ENCODE measurements at places on chromosomes 2 and 18.
A peak's percentile ranks its signal among the peaks of the same experiment; 100 is the strongest.

DNA sequence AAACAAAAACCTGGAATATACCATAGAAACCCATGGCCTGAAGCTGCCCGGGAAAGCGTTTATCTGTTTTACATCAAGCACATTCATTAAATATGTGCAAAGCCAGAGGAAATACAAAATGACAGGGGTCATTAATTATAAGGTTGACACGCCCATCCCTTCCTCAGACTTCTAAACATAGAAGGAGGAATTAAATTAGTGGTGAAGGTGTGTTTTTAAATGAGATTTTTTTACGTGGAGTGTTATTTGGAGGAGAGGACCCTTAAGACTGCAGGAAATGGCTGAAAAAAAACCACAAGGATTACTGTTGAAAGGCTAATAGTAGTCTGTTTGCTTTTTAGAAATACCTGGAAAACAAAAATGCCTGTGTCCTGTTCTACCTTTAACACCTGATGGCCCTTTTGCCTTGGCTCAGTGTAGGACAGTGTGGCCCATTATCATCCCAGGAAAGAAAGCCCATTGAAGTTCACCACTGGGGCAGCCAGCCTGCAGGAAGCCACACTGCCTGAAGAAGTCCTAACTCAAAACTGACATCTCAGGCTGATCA lies 123.2 kb downstream of the EPHA4 start:
- no peak for DNase-seq

- no peak for DNase-seq
Measured at GRCh38 chr2:228408529-228409227, 227.2 kb upstream of the SPHKAP start.

- no peak for DNase-seq
Measured at GRCh38 chr2:69386360-69386759, 667 bp downstream of the GFPT1 start.

DNA sequence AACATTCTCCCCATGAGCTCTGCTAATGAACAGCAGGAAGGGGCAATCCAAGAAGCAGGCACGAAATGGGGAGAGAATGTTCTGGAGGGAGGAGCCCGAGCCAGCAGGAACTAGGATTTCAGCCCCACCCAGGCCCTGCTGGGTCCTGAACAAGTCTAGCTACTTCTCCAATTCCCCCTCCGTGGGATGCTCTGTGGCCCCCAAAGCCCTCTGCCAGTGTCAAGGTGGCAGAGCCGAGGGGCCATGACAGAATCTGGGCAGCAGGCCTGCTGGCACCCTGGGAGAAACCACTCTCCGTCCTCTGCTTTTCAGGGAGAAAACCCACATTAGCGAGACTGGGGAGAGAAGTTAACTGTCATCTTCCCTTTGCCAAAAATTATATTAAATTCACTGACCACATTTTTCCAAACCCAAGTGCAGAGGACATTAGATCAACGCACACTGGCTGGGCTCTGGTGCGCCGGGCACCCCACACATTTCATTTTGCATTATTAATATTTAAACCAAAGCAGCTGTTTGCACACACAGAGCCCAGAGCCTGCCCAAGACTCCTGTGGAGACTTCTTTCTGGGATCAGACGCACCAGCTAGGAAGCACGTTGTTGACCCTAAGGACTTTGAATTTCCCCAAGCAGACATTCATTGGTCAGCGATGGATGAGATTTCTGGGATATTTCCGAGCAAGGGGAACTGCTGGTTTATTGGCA lies 80.2 kb upstream of the PKDCC start:
- peak; percentile 85 for DNase-seq

- no peak for DNase-seq
Measured at GRCh38 chr2:111945444-111946293, 47.3 kb downstream of the MERTK start.

DNA sequence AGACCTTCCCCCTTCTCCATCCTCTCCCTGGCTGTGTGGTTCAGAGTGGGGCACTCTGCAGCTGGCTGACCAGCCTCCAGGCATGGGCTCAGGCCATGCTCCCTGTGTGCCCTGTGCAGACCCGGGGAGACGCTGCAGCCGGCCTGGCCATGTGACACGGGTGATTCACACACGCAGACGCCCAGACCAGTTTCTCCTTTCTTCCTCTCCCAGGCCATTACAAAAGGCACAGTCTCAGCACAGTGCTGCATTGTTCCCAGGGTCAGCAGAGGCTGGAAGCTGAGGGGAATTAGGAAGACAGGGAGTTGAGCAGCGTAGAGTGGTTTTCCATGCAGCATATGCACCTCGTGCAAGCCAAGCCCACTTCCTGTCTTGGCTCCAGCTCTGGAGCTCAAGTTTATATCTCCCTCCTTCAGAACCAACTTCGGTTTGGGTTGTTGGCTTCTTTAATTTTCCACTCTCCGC lies 288.5 kb downstream of the TNS1 start:
- DNase-seq, result peak; percentile 76

GRCh38 chr2:205925373-205926337 lies 160.3 kb downstream of the INO80D start:
- DNase-seq, result peak; percentile 88

DNA sequence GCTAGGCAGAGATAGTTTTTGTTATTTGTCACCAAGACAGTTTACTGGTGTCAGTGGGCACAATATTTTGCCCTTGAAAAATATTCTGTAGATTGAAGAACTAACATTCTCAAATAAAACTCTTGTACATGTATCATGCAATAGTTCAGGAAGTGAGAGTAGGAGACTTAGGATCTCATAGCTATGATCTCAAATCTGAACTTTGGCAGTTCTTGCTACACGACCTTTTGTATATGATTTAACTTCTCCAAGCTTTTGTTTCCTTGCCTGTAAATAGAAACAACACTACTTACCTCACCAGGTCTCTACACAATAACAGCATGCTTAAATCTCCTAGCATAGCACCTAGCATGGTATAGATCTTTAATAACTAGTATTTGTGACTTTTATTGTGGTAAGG lies 219.9 kb downstream of the ICOS start:
- no peak for DNase-seq

- peak; percentile 31 for DNase-seq
Measured at GRCh38 chr2:203789618-203790017, 78.0 kb upstream of the CTLA4 start.
